Breast epithelium (tissue), 4 donors: ENCODE measurements at places on chromosomes 4 and X. TPM values are rescaled to one million over a fixed set of nuclear protein-coding genes. Genes with fewer than 3 reads are reported as not detected.

GRCh38 chr4:26261405-26261804 is 59.4 kb upstream of the RBPJ start:
- DNase-seq, result no peak

The GAGE10 gene
- not detected for total RNA-seq

The GAGE12H gene
- not detected for total RNA-seq

- DNase-seq, result no peak
These were observed 395.7 kb downstream of the DTHD1 start for GRCh38 chr4:36677112-36677511.

- no peak for DNase-seq
These were observed 6.4 kb upstream of the SMIM9 start for GRCh38 chrX:154840856-154841255.

GRCh38 chr4:120156120-120156718 is 89.6 kb upstream of the MAD2L1 start:
- no peak for DNase-seq

The EDNRA gene
- 11.1 TPM for total RNA-seq

DNA sequence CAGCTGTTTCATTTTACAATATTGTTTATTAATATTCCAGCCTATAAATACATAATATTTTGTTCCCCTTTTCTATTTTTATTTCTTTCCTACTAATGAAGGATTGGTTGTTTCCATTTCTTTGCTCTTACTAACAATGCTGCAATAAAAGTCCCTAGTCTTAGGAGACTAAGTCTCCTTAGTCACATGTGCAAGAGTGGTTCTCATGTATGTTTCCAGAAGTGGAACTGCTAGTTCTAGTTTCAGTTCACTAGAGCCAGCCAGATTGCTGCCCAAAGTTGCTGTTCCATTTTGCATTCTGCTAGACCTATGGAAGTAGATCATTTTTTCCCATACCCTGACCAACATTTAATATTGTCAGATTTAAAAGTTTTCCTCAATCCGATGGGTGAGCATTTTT is 44.3 kb downstream of the CNGA1 start:
- no peak for DNase-seq

The ADH1C gene
- total RNA-seq, result 8.8 TPM

The GASK1B gene
- total RNA-seq, result 70.4 TPM

GRCh38 chr4:125283707-125284279 is 31.0 kb upstream of the FAT4 start:
- DNase-seq, result no peak
